Forelimb muscle (tissue), 1 donor: ENCODE measurements at places on chromosomes 12 and 14. TPM values are rescaled to one million over a fixed set of nuclear protein-coding genes. Genes with fewer than 3 reads are reported as not detected.

The DPY19L2 gene
- polyA plus RNA-seq = 10.4 TPM

The SPATA7 gene
- 12.3 TPM for polyA plus RNA-seq

The RILPL2 gene
- 1.6 TPM for polyA plus RNA-seq

The OR6C2 gene
- polyA plus RNA-seq = not detected

The C12orf50 gene
- polyA plus RNA-seq = 0.34 TPM

The STAC3 gene
- polyA plus RNA-seq = 488 TPM

The SLC2A3 gene
- polyA plus RNA-seq = 15.2 TPM

The OR4E2 gene
- not detected for polyA plus RNA-seq

The SNAPC1 gene
- 4.6 TPM for polyA plus RNA-seq

The ISM2 gene
- polyA plus RNA-seq = not detected

The CACNA1C gene
- 3.2 TPM for polyA plus RNA-seq

The HVCN1 gene
- 4.7 TPM for polyA plus RNA-seq

The TAS2R50 gene
- polyA plus RNA-seq = not detected
